Stimulated activated CD4-positive, alpha-beta T cell treated with anti-CD3 and anti-CD28 coated beads, Interleukin-2, amount 100 ng/mL, for 48 hours (primary cell): ENCODE measurements at places on chromosomes 7 and 10.

GRCh38 chr7:110867771-110868170, 223.2 kb upstream of the LRRN3 start:
- no peak for DNase-seq

- no peak for DNase-seq
Observed at GRCh38 chr7:30104157-30104556, 30.6 kb upstream of the MTURN start.

DNA sequence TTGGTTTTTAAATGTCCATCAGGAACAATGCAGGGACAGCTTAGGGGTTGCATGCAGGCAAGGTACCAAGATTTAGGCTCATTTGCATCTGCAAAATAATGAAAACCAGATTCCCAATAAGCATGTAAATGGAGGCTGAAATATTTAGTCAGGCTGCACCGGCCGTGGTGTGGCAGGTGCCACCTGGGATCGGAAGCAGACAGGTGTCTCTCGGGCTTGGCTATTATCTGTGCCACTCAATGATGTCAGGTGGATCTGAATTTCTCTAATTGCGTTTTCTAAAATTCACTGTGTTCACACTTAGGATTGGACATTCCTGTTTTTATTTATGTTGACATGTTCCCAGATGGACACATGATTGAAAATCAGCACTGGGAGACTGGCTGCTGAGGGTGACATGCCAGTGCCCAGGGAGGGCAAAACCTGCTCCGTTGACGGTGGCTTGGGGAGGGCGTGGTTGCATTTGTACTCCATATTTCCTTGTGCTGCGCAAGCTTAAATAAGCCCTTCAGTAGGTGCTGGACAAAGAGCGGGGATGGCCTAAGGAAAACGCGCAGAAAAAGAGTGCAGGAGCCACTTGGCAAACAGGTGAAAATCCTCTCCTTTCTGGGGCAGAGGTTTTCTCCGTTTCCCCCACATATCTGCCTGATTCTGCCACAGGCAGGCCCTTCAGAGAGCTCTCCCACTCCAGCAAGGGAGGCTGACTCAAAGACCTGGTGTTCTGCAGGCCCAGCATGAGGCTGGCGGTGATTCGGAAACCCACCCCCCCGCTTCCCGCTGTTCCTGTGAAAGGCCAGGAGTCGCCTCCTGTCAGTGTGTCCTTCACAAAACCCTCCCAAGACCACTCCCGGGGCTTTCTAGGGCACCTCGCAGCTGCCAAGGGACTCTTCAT, 142.5 kb downstream of the WDR37 start:
- DNase-seq: no peak

DNA sequence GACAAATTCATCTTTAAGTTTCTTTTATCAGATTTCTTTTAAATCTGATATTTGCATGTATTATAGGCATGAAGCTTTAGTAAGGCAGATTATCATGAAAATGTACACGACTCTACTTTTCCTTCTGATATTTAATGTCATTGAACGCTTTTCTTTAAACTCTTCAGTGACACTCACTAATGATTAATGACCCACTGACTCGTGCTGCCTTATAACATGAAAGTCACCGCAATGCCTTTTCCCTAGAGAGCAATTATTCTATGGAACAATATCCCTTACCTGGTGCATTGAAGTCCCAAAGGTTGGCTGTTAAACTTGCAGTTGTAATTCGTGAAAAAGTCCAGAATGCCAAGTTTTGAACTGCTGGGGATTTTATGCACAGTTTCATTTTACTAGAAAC, 33.4 kb upstream of the HGF start:
- no peak for DNase-seq

DNA sequence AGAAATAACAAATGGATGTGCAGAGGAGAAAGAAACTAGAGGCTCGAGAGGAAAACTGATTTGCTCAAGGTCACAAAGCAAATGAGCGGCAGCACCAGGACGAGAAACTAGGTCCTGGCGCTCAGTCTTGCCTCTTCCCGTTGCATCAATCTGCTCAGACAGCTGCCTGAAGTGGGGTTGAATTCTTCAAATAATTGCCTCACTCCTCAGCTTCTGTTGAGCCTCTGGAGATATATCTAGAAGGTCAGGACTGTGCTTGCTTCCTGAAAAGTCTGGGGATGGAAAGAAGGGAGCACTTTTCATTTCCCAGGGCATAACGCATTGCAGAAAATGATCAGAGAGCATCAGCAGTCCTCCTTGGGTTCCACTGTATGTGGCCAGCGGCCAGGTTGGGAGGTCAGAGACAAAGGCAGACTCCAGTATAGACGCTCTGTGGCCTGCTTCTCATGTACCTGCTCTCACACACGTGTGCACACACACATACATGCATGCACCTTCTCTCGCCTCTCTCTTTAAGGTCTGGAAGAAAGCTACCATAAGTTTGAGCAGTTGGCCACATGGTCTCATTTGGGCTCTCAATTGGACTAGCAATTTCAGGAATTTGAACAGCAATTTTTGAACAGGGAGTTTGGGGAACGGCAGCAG, 83.7 kb upstream of the DUSP5 start:
- DNase-seq: no peak

DNA sequence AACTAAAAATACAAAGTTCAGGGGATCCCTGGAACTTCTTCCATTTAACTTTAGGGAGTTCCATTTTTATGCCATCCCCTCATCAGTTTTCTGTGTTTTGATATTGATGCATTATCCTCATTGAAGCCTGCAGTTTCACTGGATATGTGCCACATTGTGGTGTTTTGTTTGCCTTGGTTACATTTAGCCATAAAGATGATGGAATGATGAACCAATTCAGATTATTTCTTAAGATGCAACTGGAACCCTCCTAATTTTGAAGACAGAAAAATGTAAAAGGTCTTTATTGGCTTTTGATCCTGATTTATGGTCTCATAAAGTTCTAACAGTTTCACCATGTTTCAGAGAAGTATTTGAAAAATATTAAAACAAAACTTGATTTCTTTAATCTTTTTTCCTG, 314.2 kb upstream of the KLF6 start:
- DNase-seq: no peak

- no peak for DNase-seq
Observed at GRCh38 chr7:92669616-92670165, 79.5 kb upstream of the FAM133B start.

DNA sequence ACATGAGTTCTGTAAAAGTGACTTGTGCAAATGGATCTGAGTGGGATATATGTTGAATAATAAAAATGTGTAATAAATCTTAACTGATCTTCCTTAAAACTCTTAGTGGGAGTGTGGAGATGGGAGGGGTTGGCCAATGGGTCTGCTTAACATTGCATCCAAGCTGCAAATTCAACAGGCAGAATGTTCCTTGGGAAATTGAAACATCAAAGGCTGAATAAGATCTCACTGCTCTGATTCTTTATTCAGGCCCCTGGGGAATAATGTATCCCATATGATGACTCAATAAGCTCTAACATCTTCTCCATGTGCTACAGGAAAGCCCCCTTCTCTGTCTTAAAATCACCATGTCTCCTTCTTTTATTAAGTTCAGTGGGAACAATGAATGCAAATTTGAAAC, 373.2 kb upstream of the PODXL start:
- no peak for DNase-seq

- DNase-seq: no peak
Observed at GRCh38 chr7:128321044-128321422, 22.7 kb downstream of the RBM28 start.

GRCh38 chr7:112204499-112205342, 1.5 kb downstream of the DOCK4 start:
- no peak for DNase-seq

- no peak for DNase-seq
Observed at GRCh38 chr7:26858241-26858715, 6.1 kb downstream of the SKAP2 start.

- no peak for DNase-seq
Observed at GRCh38 chr7:151665368-151665767, 145.7 kb upstream of the RHEB start.

DNA sequence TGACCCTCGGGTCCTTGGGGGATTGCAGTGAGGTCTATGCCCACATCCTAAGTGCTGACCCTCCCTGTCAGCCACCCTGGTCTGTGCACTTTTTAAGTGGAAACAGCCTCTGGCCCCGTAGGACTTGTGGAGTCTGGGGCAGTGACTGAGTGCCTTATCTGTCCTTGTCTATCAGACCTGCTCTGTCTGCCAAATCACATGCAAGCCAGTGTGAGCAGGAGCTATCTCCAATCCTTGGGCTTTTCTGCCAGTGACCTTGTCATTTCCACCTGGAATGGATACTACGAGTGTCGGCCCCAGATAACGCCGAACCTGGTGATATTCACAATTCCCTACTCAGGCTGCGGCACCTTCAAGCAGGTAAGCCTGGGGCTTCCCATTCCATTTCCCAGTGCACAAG, 62.7 kb downstream of the C10orf120 start:
- DNase-seq: no peak

DNA sequence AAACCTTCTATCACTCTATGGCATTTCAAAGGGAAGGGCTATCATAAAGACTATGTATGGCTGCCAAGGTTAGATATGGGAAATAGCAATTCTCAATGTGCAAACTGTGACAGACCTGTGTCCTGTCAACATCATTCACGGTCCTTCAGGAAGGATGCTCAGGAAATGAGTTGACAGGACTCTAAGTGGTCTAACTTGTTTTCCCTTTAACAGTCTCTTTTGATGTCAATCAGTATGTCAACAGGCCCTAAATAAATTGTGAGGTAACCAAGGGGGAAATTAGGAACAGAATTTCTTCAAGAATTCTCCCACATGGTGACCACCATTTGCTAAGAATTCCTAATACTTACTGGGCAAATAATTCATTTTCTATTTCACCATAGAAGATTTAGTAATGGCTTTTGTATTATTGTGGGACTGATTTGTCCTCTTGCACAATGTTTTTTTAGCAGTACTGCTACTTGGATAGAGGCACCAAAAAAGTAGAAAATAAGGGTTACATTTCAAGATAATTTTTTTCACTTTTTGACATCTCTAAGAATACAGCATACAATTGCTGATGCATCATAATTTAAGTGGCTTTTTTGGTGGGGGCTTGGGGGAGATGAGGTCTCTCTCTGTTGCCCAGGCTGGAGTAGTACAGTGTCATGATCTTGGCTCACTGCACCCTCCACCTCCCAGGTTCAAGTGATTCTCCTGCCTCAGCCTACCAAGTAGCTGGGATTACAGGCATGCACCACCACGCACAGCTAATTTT, 275.8 kb downstream of the CACNA2D1 start:
- no peak for DNase-seq

- DNase-seq: no peak
Observed at GRCh38 chr7:7237201-7237977, 55.0 kb downstream of the C1GALT1 start.

GRCh38 chr10:129345763-129346162, 121.3 kb upstream of the MGMT start:
- no peak for DNase-seq

GRCh38 chr10:132362151-132362611, 30.2 kb downstream of the LRRC27 start:
- no peak for DNase-seq

GRCh38 chr10:9437131-9437530, 1382.6 kb downstream of the GATA3 start:
- DNase-seq: no peak

DNA sequence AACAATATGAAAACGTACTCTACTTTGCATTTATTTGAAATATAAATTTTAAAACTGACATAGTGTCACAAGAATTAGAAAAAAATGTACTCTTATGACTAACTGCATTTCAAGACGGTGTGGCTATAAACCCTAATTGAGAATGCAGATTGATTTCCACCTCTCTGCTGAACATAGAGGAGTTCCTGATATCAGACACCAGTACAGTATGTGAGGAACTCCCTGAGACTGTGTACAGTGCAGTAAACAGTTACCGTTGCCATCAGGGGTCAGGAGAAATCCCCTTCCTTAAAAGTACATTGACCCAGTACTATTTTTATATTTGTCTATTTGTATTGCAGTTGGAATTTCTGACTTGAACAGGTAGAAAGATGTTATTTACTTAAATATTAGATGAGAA, 61.8 kb upstream of the DKK1 start:
- DNase-seq: no peak

GRCh38 chr10:15817409-15818046, 42.8 kb downstream of the MINDY3 start:
- DNase-seq: no peak

DNA sequence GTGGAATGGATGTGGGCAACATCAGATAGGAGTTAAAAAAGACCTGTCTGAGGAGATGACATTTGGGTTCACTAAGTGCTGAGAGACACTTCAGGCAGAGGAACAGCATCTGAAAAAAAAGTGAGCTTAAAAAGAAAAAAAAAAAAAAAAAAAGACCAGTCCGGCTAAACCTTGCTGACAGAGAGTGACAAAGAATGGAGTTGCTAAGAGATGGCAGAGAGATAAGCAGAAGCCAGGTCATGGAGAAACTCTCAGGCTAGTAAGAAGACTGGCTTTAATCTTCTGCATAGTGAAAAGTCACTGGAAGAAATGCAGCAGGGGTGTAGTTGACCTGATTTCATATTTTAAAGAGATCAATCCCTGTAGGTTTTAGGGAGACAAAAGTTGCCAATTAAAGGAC, 711.1 kb upstream of the SEMA3D start:
- no peak for DNase-seq

DNA sequence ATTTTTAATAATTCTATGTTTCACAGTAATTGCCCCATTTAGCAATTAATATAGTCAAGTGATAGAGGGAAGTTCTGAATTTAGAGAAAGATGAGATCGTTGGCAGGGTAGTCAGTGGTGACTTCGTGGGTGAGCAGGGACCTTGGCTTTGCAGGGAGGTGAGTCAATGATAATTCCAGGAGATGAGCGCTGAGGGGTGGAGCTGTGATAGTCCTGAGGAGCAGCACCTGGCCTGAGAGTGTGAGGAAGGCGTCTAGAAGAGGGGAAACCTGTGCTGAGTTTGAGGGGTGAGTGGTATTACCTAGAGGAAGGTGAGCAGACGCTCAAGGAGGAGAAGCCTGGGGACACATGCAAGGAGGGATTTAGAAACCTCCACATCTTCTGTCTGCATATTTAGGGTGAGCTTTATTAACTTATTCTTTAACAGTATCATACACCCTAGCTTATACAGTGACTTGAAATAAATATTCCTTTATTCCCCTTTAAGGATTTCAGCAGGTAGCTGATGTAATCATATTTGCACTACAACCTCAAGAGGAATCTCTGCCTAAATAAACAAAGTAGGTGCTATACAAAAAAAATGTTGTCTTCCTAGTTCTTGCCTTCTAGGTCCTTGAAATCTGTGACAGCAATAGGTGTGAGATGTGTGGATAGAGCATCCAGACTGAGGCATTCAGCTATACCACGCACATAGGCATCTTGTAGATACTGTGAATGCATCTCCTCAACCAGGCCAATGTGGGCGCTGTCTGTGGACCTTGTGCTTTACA, 2.1 kb upstream of the TRIL start:
- no peak for DNase-seq

DNA sequence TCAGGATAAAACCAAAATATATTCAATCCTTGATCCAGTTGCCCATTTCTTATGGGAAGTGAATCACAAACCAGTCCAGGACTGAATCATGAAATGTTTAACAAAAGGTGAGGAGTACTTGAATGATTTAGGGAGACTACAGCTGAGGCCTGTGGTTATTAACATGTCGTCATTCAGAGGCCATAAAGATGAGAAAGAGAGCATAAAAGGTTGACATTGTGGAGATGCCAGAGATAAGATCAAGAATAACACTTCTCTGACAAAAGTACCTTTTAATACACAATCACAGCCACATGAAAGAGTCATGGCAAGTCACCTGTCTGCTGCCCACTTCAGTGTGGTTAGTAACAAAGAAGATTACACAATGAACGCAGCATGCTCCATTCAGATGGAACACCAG, 1195.7 kb upstream of the SORCS1 start:
- no peak for DNase-seq

- no peak for DNase-seq
Observed at GRCh38 chr10:65419629-65420028, 1506.2 kb upstream of the LRRTM3 start.

- no peak for DNase-seq
Observed at GRCh38 chr7:35370687-35371086, 116.8 kb upstream of the TBX20 start.
